ENCODE measurements at places on chromosomes 16 and 17.

- DNase-seq: no peak
- H3K27me3 ChIP-seq: no peaks in the 10 kb centered on the region
- H3K4me3 ChIP-seq: no peak overlapping the region
- H3K4me1 ChIP-seq: no peaks in the 10 kb centered on the region
- H3K36me3 ChIP-seq: no peaks in the 10 kb centered on the region
Measured at GRCh38 chr17:83180264-83180995, 101.0 kb downstream of the METRNL start.

GRCh38 chr17:74130841-74131240, 72.6 kb upstream of the RPL38 start:
- peaks cover 5% of the 10 kb centered on the region for H3K4me1 ChIP-seq
- H3K27me3 ChIP-seq: no peaks in the 10 kb centered on the region
- H3K27ac ChIP-seq: no peak overlapping the region
- no peak for DNase-seq
- H3K4me3 ChIP-seq: no peak overlapping the region

GRCh38 chr17:56020369-56020768, 132.9 kb upstream of the ANKFN1 start:
- H3K27me3 ChIP-seq: no peaks in the 10 kb centered on the region
- no peak overlapping the region for H3K4me3 ChIP-seq
- no peak for DNase-seq
- no peak overlapping the region for H3K27ac ChIP-seq
- no peaks in the 10 kb centered on the region for H3K36me3 ChIP-seq

DNA sequence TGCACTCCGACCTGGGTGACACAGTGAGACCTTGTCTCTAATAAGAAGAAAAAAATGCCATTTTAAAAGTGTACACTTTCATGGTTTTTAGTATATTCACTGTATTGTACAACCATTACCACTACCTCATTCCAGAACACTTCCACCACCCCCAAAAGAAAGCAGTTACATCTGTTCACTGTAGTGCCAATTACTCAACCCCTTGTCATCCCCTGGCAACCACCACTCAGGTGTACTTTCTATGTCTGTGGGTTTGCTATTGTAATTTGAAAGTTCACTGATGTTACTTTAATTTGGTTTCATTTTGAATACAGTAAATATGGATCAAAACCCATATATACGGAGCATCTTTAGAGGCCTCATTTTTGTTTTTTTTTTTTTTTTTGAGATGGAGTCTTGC, 6.1 kb downstream of the ZG16 start:
- no peak overlapping the region for H3K4me3 ChIP-seq
- H3K4me1 ChIP-seq: peaks cover 4% of the 10 kb centered on the region
- no peaks in the 10 kb centered on the region for H3K27me3 ChIP-seq
- no peaks in the 10 kb centered on the region for H3K36me3 ChIP-seq
- DNase-seq: no peak

DNA sequence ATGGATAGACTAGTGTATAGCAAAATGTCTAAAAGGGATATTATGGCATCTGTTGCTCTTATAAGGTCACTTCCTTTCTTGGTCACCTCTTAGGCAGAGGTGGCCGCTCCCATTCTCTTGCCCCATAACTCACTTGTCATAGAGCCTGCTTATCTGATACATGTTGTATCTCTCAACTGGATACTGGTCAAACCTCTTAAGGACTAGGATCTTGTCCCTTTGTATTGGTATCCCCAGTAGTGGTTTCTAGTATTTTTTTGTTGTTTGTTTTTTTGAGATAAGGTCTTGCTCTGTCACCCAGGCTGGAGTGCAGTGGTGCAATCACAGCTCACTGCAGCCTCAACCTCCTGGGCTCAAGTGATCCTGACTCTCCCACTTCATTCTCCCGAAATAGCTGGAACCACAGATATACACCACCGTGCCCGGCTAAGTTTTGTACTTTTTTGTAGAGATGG, 27.0 kb downstream of the ZSWIM7 start:
- H3K4me1 ChIP-seq: peaks cover 5% of the 10 kb centered on the region
- peaks cover 4% of the 10 kb centered on the region for H3K36me3 ChIP-seq
- no peak overlapping the region for H3K4me3 ChIP-seq
- H3K27me3 ChIP-seq: no peaks in the 10 kb centered on the region
- H3K27ac ChIP-seq: no peak overlapping the region

- no peak for DNase-seq
- no peak overlapping the region for H3K4me3 ChIP-seq
- no peaks in the 10 kb centered on the region for H3K36me3 ChIP-seq
- H3K27me3 ChIP-seq: no peaks in the 10 kb centered on the region
- H3K4me1 ChIP-seq: no peaks in the 10 kb centered on the region
- no peak overlapping the region for H3K27ac ChIP-seq
Measured at GRCh38 chr16:54397190-54397835, 110.7 kb upstream of the IRX3 start.

Measured in neuronal stem cell (in vitro differentiated cells).